ENCODE measurements at places on chromosomes 7 and 10. TPM values are rescaled to one million over a fixed set of nuclear protein-coding genes. Genes with fewer than 3 reads are reported as not detected.

ADARB2 gene
- total RNA-seq: not detected

- peak; percentile 44 for DNase-seq
Measured at GRCh38 chr10:132297526-132297925, 10.2 kb downstream of the STK32C start.

GRCh38 chr10:104875561-104875960 lies 234.5 kb downstream of the SORCS3 start:
- DNase-seq: no peak

- no peak for DNase-seq
Measured at GRCh38 chr7:137169282-137169698, 174.2 kb downstream of the PTN start.

DNA sequence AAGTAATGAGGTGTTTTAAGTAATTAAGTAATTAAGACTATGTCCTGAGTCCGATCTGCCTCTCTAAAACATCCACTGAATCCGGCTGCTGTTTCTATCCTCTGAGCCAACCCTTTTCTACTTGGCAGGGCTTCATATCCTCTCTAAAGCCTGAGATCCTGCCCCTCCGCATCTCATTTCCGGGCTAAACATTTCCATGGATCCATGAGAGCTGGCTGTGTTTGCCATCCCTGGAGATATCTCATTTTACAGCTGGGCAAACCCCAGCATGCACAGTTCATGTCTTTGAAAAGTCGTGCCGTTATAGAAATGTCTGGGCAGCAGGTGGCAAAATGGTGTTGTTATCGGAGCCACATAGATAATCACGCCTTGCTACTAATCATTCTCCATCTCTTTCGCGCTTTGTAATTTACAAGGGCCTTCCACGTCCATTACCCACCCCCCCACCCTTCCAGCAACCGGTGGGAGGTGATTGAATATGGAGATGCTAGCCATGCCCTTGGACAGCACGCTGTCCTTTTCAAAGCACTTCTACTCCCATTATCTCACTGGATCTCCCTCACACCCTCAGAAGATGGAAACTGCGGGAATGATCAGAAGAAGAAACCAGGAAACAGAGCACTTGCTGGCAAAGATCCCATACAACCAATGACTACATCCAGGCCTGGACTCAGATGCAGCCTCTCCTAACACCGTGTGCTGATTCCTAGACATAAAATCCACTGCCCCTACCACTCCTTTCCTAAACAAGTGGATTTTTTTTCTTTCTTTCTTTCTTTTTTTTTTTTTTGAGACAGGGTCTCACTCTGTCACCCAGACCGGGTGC lies 1189.2 kb downstream of the TYW1 start:
- DNase-seq: no peak

NEBL gene
- total RNA-seq: 2.8 TPM

DNA sequence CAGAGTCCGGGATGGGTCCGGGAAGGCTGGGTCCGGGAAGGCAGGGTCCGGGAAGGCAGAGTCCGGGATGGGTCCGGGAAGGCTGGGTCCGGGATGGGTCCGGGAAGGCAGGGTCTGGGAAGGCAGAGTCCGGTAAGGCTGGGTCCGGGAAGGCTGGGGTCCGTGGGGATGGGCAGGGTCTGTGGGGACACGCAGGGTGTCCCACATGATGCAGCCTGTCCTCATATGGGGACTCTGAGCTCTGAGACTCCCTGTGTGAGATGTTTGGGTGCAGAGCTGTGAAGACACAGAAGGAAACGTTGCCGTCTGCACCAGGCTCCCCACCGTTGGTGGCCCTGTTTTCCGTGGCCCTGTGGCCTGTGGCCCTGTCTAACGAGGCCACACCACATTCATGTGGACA lies 45.7 kb upstream of the ADGRA1 start:
- no peak for DNase-seq

DNA sequence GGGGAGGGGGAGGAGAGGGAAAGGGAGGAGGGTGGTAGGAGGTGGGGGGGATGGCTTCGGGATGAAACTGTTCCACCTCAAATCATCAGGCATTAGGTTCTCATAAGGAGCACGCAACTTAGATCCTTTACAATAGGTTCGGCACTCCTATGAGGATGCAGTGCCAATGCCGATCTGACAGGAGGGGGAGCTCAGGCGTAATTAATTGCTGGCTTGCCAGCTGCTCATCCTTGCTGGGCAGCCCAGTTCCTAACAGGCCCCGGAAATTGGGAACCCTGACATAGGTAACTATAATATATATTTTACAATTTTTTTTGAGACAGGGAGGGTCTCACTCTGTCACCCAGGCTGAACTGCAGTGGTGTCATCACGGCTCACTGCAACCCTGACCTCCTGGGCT lies 118.8 kb upstream of the SFMBT2 start:
- no peak for DNase-seq

DNA sequence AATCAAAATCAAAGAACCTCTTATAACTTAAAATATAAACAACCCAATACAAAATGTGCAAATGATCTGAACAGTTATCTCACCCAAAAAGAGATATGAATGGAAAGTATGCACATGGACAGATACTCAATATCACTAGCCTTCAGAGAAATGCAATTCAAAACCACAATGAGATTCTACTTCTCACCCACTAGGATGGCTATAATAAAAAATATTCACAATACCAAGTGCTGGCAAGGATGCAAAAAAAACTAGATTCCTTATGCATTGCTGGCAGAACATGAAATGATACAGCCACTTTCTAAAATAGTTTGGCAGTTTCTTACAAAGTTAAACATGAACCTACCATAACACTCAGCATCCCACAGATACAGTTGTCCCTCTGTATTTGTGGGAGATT lies 130.1 kb upstream of the LRRN3 start:
- DNase-seq: no peak

TAS2R5 gene
- total RNA-seq: 5.0 TPM

DNA sequence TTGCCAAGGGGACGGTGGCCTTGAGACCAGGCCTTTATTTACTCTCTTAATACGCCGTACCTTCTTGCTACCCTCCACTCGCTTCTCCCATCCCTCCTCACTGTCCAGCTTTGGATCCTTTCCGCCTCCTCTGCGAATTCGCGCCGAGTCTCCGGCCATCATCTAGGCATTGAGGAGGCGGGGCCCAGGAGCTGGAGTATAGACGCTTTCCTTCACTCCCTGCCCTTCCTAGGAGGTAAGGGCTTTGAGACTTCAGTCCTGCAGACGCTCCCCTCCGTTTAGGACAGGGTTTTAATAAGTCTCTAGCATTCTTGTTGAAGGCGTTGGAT lies 538 bp downstream of the TFAM start:
- peak; percentile 67 for DNase-seq

- no peak for DNase-seq
Measured at GRCh38 chr10:61280303-61280702, 172.9 kb downstream of the TMEM26 start.

- DNase-seq: no peak
Measured at GRCh38 chr7:106257752-106258151, 27.0 kb downstream of the NAMPT start.

OPN4 gene
- total RNA-seq: not detected

DNA sequence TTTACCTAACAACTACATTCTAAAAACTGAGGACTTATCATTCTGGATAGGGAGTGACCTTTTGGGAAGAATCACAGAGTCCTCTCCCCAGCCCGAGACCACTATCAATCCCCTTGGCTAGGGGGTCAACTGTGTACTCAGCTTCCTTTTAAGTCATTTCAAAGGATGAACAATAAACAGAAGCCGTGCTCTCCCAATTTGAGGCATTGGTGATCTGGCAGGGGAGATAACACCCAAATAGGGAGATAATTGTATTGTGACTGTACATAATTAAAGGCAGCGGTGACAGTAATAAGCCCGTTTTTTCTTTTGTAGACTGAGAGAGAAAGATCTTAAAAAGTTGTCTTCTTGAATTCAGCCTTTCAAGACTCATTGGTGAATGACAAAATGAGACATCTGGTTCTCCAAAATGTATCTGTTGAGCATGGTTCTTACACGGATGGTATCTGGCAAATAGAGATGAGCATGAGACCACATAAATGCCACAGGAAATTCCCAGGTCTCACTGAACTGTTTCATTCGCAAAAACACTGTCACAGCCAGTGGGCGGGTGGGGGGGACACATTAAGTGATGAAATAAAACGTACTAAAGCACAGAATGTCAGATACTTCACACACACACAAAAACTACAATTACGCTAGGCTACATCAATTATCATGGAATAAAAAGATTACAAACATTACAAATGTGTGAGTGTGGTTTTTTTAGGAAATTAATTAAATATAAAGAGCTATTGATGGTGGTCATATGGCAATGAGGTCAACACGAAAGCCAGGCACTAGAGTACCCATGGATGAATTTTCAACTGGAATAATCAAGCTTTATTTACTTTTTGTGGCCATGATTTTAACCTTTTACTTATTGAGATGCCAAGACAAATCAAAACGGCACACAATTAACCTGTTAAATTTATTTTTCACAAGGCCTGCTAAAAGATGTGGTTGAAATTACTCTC lies 108.4 kb downstream of the HIPK2 start:
- no peak for DNase-seq
